ENCODE measurements at places on chromosomes 4 and X.
A peak's percentile ranks its signal among the peaks of the same experiment; 100 is the strongest.

DNA sequence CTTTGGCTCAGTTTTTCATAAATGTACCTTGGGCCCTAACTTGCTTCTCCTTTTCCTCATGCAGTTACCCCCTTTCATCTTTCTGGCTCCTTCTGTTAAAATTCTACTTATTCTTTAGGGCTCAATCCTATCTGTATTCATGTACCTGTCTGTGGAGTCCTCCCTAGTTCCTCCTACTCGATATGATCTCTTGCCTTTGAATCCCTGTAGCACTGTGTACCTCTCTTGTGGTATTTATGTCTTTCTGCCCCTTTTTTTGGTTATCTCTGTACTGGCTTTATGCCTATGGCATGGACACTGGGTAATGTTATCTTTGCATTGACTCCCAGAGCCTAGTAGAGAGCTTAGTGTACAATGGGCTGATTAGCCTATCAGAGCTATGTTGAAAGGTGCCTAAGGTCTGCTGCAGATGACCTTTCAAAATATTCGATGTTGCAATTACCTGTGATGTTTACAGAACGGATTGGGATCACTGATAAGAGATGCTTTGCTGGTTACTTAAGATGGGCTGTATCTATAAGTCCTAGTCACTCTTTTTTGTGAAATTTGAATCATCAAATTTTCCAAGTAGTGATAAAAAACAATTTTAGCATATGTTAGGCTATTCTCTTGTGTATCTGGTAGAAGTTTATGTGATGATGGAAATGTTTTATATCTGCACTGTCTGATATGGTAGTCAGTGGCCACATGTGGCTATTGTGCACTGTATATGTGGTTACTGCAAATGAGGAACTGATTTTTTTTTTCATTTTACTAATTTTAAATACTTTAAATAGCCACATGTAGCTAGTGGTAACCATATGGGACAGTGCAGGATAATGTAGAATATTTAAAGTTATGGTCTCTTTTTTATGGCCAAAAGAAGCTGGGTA, 33.5 kb downstream of the TMEM164 start:
- no peak for DNase-seq

GRCh38 chrX:56099271-56099670, 132.9 kb upstream of the KLF8 start:
- no peak for DNase-seq

DNA sequence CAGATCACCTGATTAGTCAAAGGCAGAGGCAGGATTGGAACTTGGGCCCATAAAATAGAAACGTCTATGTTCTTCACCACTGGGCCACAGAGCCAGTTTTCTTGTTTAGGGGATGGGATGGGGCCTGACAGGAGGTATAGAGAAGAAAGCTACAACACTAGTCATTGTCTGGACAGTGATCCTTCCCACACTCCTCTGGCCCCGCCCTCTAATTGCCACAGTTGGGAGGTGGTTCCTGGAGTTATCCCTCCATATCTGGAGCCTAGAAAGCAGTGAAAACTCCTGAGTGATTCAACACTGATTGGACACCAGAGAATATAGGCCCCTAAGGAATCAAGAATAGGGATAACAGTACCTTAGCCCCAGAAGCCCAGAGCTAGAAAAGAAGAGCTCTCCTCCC, 22.9 kb downstream of the RASL11B start:
- DNase-seq = no peak

- peak; percentile 52 for DNase-seq
Observed at GRCh38 chrX:132022198-132022966, 720 bp upstream of the STK26 start.

- DNase-seq = no peak
Observed at GRCh38 chrX:77502951-77503525, 55.8 kb downstream of the FGF16 start.

GRCh38 chr4:153185331-153185852, 18.9 kb upstream of the TRIM2 start:
- DNase-seq = no peak

- no peak for DNase-seq
Observed at GRCh38 chr4:19945979-19946380, 305.7 kb upstream of the SLIT2 start.

GRCh38 chr4:151227731-151228130, 49.2 kb upstream of the PRSS48 start:
- no peak for DNase-seq

DNA sequence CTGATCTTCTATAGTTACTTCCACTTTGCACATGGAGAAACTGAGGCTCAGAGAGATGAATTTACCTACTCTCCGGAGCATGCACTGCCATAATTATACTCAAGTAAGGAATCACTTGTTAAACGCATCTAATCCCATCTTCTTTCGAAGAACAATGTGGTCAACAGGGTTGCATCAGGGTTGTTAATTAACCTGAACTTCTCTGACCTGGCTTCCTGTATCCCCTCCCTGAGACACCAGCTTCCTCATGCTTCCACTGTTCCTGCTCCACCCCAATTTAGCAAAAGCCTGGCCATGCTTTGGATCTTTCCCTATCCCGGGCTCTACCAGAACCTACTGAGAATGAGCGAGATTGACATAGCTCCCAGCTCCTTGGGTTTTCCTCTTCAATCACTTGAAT, 136.7 kb downstream of the SMIM20 start:
- DNase-seq = no peak

DNA sequence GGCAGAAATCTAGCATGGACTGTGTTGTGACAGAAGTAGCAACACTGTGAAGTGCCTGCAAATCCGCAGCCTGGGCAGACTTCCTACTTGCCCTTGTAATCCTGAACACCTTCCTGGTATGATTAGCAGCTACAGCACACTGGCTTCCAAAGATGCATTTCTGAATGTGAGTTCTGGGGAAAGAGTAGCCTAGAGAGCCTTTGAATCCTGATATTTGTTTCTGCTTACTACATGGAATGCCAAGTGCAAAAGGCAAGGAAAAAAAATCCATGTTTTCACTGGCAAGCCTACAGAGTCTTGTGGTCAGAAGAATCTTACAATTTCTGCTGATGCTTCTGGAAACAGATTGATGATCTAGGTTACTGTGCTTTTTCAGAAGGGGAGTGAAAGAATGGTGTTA, 223.7 kb downstream of the COL25A1 start:
- DNase-seq = no peak

- DNase-seq = no peak
Observed at GRCh38 chr4:185383451-185383850, 12.3 kb downstream of the LRP2BP start.

- DNase-seq = no peak
Observed at GRCh38 chrX:111823703-111824102, 52.3 kb upstream of the TRPC5OS start.

DNA sequence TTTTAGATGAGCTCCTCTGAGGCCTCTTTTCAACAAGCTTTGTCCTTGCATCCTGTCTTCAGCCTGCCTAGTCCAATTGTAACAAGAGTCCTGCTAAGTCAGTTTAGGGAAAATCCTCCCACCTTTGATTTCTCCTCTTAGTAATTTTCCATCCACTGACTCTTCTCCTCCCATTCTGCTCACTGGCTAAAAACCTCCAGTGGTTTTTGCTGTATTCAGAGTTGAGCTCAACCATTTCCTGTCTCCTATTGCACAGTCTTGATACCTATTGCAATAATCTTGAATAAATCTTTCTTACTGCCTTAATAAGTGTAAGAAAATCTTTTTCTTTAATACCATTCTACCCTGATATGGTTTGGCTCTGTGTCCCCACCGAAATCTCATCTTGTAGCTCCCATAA, 117.8 kb upstream of the ENPP6 start:
- no peak for DNase-seq

GRCh38 chr4:122906859-122907305, 15.5 kb downstream of the NUDT6 start:
- no peak for DNase-seq

- no peak for DNase-seq
Observed at GRCh38 chr4:96149894-96150293, 310.0 kb downstream of the PDHA2 start.

DNA sequence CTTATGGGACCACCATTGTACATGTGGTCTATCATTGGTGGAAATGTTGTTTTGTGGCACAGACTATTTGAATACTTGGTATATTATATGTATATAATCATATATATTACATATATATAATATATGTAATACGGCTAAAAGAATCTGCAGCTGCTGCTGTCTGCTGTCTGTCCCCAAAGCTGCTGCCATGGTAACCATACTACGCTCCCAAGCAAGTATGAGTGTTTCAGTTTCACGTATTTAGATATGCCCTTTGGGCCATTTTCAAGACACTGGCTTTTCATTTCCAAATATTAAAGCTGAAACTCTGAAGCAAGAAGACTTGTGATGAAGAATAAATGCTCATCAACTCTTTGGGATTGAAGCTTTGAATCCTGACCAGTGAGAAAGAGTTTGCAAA, 42.0 kb upstream of the ARSJ start:
- DNase-seq = no peak

DNA sequence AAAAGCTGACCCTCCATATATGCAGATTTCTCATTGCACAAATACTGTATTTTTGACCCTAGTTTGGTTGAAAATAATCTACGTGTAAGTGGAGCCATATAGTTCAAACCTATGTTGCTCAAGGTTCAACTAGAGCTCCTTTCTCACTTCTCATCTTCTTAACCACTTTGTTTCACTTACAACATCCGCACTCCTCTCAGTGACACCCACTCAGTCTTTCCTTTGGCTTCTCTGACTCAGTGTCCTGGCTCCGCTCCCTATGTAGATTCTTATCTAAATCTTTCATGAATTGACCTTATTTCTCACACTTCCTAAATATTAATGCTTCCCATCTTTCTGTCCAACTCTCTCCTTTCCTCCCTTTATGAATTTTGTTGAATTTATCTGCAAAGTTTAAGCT, 32.9 kb upstream of the DKK2 start:
- DNase-seq = no peak

GRCh38 chrX:128436397-128437103, 384.3 kb upstream of the ACTRT1 start:
- no peak for DNase-seq

- peak; percentile 59 for DNase-seq
Observed at GRCh38 chrX:153944140-153944799, at the start of gene RENBP. Gene RENBP, minus strand, starts transcription at chrX:153944643. Its CDS starts 33 bp downstream, at chrX:153944610.

GRCh38 chr4:78865451-78865850, 73.8 kb downstream of the PAQR3 start:
- DNase-seq = no peak
